Stimulated activated CD8-positive, alpha-beta memory T cell treated with anti-CD3 and anti-CD28 coated beads, Interleukin-7, amount 100 ng/mL, for 1 hour (primary cell): ENCODE measurements at places on chromosomes 1 and 21.

GRCh38 chr1:67059346-67059745, 5.4 kb upstream of the SLC35D1 start:
- DNase-seq, result no peak

GRCh38 chr1:175511496-175511895, 231.9 kb downstream of the TNR start:
- no peak for DNase-seq

DNA sequence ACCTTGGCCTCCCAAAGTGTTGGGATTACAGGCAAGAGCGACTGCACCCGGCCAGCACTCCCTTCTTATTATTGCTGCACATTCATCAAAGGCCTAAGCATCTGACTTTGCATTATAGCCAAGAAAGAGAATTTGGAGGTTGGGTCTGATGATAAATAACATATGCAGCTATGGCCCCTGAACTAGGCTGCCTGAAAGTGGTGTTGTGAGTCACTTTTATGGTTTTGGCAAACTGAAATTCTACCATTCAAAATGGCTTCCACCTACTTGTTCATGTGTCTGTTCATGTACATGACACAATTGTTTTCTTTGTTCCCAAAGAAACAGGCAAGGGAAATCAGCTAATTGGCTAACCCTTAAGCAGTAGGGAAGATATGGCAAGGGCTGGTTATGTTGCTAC, 25.0 kb upstream of the UAP1 start:
- no peak for DNase-seq

DNA sequence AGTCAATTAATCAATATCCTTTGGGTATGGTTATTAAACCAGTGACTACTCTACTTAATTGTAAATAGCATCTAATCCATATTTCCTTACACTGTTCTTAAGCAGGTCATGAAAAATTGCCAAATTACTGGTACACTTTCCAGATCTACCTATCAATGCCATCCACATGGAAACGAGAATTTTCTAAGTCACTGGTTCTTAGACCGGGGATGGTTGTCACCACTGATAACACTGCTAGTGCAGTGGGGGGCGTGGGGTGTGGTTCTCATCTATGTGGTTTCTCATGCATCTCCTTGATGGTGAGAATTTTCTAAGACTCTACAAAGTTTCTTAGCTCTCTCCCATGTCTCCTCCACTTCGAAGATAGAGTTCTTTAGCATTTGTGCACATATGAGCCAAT, 63.7 kb upstream of the COG2 start:
- DNase-seq, result no peak

- DNase-seq, result no peak
These were observed 70.3 kb upstream of the TINAGL1 start for GRCh38 chr1:31505911-31506497.

GRCh38 chr1:52059321-52059720, 3.2 kb downstream of the BTF3L4 start:
- DNase-seq, result no peak

DNA sequence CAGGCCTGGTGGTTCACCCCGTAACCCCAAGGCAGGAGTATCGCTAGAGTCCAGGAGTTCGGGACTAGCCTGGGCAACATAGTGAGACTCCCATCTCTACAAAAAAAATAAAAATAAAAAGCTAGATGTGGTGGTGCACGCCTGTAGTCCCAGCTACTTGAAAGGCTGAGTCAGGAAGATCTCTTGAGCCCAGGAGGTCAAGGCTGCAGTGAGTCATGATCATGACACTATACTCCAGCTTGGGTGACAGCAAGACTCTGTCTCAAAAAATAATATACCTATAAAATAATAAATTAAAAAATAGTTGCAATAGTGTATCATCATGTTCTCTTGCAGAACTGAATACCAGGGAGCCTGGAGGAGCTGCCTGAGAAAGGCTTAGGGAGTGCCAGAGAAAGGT, 19.9 kb upstream of the TMEM39B start:
- DNase-seq, result no peak

GRCh38 chr21:27802816-27803475, 836.1 kb upstream of the ADAMTS5 start:
- DNase-seq, result no peak

GRCh38 chr1:55635856-55636255, 420.7 kb upstream of the USP24 start:
- no peak for DNase-seq

DNA sequence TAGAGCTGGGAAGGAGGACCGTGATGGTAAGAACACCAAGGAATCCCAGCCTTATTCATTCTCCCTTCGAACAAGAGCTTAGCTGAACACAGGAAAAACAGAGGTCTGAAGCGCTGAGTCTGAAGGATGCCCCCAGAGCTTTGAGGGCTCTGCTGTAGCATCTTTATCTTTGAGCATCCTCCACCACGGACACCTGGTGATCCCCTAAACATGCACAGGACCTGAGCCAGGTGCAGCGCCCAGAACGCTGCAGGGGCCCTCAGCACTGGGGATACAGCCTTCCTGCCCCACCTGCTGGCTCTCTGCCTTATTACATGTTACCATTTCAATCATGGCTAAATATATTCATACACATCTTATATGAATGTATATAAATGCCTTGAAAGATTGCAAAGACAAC, 7.7 kb upstream of the GPATCH4 start:
- peak; percentile 39 for DNase-seq

GRCh38 chr1:158203693-158204457, 23.2 kb downstream of the CD1D start:
- DNase-seq, result no peak

DNA sequence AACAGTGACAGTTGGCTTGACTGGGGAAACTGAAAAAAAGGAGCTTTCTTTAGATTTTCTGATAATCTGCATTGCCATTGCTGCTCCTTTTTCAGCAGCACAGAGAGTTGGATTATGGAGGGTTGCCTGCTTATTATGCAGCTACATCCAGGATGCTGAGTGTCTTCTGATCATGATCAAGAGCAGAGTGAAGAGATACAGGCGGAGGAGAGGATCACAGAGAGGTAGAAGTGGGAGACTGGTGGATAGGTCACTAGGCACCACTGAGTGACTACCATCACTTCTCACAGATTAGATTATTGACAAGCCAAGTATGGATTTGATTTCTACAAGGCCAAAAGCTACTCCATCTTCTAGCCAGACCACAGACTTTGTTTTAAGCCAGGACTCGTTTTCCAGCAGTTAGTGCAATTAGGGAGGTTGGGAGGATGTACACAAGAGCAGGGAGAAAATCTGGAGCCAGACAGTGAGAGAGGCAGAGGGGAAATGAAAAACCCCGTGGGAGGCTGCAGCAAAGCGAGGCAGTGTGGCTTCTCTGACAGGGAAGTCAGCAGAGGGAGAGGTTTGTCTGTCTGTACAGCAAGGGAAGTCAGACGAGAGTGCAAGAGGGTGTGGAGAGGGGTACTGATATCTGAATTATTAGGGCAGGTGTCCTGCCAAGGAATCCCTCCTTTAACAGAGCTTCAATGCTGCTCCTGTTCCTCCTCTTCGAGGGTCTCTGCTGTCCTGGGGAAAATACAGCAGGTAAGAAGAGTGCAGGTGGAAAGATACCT, at the start of gene CD1E:
Gene CD1E, plus strand, starts transcription at position 592 of the 773 bp plus-strand sequence. Its CDS starts 95 bp downstream, at position 687.
- no peak for DNase-seq

DNA sequence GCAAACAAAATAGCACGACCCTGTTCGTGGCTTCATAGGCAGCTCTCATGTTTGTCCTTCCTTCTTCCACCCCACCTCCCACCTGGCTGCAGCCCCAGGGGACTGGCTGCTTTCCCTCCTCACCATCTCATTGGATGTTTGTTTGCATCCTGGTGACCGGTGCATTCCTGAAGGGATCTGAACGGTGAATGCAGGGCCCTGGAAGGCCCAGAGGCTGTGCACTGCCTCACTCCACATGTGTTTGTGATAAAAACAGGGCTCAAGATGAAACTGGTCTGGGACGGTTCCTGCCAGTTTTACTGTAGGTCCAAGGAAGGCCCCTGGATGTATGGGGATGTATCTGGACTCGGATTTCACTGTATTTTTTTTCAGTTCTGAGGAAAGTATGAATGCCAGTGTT, 42.8 kb downstream of the CNN3 start:
- no peak for DNase-seq

DNA sequence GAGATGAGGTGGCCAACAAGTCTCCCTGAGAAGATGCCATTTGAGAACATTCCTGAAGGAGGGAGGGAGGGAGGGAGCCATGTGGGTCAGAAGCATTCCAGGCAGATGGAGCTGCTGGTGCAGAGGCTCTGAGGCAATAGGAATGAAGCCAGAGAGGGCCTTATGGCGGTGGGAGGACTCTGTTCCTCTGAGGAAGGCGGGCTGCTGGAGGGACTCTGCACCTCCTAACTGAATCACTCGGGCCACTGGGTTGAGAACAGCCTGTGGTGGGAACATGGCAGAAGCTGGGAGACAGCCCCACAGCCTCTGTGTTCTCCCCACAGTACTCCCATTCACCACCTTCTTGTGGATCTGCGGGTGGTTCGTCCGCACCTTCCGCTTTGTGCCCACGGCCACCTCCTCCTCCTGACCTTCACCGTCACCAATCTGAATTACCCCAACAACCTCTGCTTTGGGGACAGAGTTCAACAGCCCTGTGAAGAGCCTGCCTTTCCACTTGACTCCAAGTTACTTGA, 2.4 kb upstream of the TMEM125 start:
- DNase-seq, result no peak

DNA sequence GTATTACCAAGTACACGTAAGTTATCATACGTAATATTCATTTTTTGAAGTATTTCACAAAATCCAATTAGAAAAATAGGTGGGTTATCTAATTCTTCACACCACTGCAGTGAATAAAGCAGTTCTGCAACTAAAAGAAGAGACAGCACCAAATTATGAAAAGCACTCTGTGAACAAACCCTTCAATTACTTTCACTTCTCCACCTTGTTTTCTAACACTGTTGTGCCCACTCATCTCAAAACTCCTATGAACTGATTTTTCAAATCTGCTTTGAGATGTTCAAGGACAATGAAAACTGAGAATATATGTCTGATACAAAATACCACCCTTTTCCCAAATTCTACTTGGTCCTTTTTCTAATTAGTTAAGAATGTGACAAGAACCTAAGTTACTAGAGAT, 39.4 kb downstream of the LTN1 start:
- DNase-seq, result no peak

- DNase-seq, result no peak
These were observed 10.4 kb downstream of the ADAMTSL4 start for GRCh38 chr1:150559656-150560010.

- DNase-seq, result no peak
These were observed 6.7 kb downstream of the CERS2 start for GRCh38 chr1:150967936-150968335.
